ENCODE measurements at places on chromosomes 16 and 17. TPM values are rescaled to one million over a fixed set of nuclear protein-coding genes. Genes with fewer than 3 reads are reported as not detected.
A peak's percentile ranks its signal among the peaks of the same experiment; 100 is the strongest.

GRCh38 chr16:60127196-60127595 lies 1393.1 kb upstream of the GOT2 start:
- no peak for DNase-seq

GRCh38 chr17:66348584-66349165 lies 46.3 kb downstream of the PRKCA start:
- peak; percentile 39 for DNase-seq

The MYL11 gene
- not detected for total RNA-seq

DNA sequence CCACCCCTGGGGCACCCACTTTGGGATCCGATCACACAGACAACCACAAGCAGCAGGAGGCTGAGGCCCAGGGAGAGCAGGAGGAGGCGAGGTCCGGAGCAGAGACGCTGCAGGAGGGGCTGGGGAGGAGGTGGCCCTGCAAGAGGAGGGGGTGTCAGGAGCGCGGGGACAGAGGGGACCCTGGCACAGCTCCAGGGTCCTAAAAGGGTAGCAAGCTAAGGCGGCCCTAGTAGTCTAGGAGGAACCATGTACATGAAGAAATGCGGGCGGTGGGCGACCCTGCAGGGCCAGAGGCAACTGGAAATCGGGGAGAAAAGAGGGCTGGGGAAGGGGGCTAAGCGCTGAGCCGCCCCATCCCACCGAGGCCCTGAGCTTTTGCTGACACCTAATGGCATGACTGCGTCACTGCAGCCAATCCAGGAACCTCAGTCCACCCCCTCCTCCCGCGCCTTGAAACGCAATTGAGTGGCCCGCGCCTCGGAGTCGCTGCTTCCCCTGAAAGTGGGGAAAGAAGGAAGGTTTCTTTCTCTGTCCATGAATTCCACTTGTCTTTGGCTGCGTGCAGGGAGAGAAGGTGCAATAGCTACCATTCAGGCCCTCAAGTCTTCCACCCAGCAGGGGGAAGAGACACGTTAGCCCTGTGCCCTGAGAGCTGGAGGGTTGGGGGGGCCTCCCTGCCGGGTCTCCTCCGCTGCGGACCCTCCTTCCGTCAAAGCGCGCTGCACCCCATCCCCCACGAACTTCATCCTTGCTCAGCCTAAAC lies 1.8 kb downstream of the ASGR1 start:
- DNase-seq = peak; percentile 25

- DNase-seq = no peak
These were observed 106.9 kb upstream of the SIAH1 start for GRCh38 chr16:48492133-48492532.

Measured in glomerular endothelial cell (primary cell).